Right hindlimb (tissue), 1 donor: ENCODE measurements at places on chromosomes 2 and 18.

DNA sequence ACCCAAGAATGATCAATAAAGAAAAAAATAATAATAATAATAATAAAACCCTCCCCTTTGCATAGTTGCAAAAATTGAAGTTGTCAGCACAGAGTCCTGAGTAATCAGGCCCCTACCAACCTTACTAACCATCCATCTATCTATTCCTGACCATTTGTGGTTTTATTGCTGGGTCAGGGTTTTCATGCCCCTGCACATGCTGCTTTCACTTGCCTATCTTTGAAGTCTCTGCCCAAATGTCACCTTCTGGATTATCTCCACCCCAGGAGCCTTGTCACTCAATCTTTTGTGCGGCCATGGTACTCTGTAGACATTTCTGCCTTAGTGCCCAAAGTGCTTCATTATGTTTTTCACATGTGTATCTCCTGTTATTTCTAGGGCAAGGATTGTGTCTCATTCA lies 35.1 kb downstream of the SLC30A6 start:
- no peak for DNase-seq

DNA sequence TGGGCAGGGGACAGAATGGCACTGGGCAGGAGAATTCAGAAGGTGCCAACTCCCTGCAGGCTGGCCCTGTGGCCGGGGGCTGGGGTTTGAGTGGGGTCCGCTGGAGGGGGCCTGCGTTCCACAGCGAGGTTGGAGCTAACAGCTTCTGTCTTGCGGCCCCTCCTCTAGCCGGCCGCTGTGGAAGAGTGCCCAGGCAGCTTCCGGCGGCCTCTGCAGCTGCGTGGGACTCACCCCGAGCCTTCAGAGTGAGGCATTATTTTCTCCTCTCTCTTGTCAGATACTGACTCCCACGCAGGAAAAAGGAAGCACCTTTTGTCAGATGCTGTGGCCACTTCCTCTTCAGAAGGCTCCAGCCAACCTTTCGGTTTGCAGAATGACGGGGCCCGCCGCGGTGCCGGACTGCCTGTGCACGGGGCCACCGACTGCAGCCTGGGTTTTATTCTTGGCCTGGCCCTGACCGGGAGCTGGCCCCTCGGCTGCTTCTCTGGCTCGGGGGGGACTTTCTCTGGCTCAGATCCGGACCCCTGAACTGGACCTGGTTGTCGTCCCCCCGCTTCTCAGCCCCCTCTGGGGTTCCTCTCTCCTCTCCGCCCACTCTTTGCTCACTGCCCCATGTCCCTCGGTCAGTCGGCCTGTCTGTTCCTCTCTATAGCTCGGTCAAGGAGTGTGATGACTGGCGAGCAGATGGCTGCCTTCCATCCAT lies 40.1 kb downstream of the ARHGAP25 start:
- peak; percentile 50 for DNase-seq

DNA sequence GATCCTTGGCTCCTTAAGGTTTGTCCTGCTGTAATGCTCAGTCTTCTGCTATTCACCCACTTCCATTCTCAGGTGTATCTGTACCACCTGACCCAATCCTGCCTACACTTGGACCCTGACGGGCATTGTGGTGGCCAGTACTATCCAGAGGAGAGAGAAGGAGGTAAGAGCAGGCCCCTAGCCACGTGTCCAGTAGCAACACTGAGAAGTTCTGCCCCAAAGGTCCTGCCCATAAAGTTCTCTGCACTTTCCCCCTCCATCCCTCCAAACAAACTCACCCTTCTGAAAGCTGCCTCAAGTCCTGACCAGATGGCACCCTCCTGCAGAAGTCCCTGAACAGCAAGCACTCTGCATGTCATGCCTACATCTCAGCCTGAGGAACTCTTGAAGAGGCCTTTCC lies 18.3 kb downstream of the TTC32 start:
- no peak for DNase-seq

GRCh38 chr18:41390309-41390708 lies 564.7 kb upstream of the PIK3C3 start:
- DNase-seq = no peak

DNA sequence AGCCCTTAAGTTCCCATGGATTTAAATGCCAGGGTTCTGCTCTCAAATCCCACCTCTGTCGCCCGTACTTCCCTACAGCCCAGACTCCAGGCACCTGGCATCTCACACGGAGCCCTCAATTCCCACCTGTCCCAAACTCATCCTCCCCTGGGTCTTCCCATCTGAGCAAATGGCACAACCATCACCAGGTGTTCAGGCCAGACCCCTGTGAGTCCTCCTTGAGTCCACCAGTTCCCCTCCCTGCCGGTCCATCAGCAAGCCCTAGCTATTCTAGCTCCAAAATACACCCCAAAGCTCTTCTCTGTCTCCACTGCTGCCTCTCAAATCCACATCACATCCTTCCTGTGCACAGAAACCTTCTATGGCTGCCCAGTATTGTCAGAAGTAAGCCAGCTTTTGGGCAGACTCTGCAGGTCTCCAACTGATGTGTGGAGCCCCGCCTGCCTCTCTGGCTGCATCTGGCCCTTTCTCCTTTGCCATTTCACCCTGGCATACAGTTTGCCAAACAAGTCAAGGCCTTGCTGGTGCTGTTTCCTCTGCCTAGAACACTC lies 67.7 kb downstream of the DNMT3A start:
- no peak for DNase-seq

DNA sequence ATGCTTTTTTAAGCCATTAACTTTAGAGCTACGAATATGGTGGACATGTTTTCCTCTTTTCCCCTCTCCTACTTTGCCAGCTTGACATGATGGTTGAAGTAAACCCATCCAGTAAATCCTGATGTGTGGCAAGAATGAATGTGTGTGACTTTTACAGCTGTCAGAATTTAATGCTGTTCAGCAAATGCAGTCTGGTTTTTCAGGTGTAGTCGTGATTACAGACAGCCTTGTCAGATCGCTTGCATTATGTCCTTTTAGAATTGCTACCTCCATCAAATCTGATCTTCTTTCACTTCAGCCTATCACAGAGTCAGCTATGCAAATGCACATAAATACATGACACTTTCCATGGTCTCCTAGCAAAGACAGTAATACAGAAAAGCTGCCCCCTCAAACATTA lies 278.5 kb downstream of the FBXO15 start:
- no peak for DNase-seq

DNA sequence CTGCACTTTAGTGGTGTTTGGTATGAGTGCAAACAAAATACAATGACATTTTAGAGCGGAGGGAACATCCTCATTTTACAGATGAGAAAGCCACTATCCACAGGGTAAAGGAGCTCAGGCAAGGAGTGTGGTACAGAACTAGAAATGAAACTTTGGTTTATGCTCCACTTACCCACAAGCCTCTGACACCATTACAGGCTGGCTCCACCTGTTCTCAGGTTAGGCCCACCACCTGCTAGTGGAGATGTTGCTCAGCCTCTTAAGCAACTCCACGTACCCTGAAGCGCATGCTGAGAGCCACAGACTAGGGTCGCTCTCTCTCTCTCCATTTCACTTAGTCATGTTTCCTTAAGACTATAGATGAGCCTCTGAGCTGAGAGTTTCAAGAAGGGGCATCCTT lies 130.0 kb downstream of the MBD2 start:
- DNase-seq = no peak

- peak; percentile 51 for DNase-seq
These were observed 21.9 kb upstream of the SLC35F6 start for GRCh38 chr2:26742048-26742770.

DNA sequence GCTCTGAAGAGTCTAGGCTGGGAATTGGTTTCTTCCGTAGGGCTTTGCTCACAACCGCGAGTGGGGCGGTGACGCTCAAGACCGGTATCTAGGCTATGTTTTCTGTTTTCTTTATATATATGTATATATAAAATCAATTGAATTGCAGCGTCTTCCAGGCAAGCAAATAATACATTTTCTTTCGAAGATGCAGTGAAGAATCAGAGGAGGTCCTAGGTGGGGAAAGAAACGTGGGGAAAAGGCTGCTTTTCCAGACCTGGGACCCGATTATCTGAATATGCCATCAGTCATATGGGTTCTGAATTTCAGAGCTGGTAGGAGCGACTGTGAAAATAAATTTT lies 714 bp upstream of the SCN9A start:
- no peak for DNase-seq

GRCh38 chr2:72980535-72981217 lies 63.4 kb downstream of the EMX1 start:
- no peak for DNase-seq

DNA sequence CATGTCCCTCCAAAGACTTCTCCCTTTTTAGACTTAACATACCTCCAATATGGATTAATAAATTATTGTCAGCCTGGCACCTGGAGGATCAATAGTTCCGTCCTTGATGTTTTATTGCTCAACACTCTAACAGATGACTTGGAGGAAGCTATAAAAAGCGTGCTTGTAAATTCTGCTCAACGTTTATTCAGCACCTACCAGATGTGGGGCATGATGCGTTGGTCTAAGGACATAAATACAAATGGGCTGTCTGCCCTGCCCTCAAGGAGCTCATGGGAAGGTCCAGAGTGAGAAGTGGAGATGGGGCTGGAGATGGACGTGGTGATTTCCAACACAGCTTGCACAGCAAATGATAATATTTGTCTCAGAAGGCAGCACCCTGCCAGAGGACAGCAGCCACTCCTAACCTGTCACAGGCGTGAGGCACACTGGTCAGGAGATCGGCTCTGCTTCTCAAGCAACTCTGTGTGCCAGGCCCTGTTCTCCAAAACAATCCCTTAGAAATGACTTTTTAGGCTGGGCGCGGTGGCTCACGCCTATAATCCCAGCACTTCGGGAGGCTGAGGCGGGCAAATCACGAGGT lies 25.5 kb upstream of the ZCCHC2 start:
- no peak for DNase-seq

DNA sequence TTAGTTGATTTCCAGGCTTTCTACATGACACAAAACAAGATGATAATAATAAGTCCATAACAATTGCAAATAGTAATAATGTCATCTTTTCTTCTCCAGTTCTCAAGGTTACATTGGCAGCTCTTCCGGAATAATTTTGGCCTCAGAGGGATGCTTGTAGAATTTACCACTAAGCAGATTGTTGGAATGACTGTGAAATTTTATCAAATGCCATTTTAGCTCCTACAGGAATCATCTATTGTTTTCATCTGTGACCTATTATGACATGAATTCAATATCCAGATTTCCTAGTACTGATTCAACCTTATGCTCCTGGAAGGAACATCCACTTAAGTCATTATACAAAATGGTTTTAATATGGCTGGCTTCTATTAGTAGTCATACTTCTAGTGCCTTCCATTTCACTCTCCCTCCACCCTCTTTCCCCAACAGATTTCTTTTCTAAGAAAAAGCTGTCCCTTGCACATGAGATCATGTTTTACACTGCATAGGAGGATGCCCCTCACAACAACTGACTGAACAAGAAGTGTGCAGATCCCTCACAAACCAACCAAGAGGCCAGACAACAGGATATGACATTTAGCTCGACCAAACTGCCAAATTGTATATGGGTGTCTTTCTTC lies 200.0 kb downstream of the DNER start:
- no peak for DNase-seq

DNA sequence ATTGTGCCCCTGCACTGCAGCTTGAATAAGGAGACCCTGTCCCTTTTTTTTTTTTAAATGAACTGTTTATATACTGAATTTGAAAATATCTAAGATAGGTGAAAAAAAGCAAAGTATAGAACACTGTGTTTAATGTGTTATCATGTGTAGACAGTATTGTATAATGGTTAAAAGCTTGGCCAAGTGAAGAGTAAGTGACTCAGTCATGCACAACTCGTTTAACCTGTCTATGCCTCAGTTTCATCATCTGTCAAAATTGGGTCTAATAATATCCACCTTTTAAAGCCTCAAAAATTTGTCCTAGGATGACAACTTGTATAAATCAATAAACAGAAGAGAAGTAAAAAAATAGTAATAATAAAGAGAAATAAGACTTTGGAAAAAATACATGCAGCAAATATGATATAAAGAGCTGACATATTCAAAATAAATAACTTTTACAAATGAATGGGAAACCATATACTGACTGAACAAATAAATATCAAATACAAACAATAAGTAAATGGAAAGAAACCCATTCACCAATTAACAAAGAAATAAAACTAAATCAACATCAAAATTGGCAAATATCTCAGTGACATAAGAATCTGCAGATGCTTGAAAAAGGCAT lies 113.7 kb downstream of the C2orf74 start:
- DNase-seq = no peak

GRCh38 chr18:74063023-74063422 lies 84.6 kb downstream of the FBXO15 start:
- DNase-seq = no peak

DNA sequence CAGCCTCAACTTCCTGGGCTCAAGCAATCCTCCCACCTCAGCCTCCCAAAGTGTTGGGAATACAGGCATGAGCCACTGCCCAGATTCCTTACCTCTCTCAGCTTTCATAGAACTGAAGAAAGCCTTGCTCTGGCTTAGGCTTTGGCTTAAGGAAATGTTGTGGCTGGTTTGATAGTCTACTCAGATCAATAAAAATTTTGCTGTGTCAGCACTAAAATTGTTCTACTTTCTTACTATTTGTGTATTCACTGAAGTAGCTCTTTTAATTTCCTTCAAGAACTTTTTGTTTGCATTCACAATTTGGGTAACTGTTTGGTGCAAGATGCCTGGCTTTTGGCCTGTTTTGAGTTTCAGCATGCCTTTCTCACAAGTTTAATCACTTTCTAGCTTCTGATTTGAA lies 634.0 kb upstream of the FSHR start:
- DNase-seq = no peak

DNA sequence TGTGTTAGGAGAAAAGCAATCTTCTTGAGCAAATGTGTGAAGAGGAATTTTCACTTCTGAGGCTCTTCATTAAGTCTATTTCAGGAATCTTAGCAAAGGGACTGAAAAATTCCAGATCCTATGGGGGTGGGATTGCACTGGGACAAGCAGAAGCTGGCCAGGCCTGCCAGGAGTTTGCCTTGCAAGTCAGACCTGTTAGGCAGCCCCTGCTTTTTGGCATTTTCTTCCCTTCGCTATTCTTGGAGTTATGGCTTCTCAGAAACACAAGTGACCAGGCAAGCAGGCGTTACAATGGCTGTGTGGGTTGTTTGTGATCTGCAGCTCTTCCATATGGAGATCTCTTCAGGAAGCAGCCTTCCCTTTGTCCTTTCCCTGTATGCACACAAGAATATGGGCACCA lies 8.0 kb upstream of the CCDC85A start:
- DNase-seq = no peak

DNA sequence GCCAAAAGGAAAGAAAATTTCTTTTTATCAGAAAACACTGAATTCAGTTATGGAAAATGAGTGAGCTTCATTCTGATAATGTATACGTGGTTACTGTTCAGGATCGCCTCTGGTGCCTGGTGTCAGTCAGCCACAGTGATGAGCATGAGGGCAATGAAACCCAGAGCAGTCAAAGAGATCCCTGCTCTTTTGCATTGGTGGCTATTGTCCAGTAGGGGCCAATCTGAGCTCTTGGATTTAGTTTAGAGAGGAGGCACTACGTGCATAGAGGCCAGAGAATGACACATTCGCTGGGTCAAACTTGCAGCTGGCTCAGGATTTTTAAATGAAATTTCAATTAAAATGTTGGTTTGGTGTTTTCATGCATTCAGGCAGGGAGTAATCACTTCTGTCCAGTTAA lies 522.9 kb downstream of the TMEM182 start:
- DNase-seq = no peak
